HS-27A (cell line): ENCODE measurements at places on chromosomes 11 and 22.

DNA sequence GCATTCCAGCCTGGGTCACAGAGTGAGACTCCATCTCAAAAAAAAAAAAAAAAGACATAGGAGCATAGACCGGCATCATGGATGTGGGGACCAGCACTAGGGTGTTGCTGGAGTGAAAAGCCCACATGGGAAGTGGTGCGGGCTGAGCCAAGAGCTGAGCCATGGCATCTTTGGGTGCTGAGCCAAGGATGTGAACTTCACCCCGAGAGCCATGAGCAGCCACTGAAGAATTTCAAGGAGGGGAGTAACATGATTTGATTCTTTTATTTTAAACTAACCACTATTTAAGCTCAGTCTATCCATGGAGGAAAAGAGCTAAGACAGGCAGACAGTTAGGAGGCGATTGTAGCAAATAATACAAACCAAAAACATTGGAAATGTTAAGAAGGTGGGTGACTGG, 57.4 kb downstream of the AHNAK start:
- DNase-seq = peak; percentile 62

DNA sequence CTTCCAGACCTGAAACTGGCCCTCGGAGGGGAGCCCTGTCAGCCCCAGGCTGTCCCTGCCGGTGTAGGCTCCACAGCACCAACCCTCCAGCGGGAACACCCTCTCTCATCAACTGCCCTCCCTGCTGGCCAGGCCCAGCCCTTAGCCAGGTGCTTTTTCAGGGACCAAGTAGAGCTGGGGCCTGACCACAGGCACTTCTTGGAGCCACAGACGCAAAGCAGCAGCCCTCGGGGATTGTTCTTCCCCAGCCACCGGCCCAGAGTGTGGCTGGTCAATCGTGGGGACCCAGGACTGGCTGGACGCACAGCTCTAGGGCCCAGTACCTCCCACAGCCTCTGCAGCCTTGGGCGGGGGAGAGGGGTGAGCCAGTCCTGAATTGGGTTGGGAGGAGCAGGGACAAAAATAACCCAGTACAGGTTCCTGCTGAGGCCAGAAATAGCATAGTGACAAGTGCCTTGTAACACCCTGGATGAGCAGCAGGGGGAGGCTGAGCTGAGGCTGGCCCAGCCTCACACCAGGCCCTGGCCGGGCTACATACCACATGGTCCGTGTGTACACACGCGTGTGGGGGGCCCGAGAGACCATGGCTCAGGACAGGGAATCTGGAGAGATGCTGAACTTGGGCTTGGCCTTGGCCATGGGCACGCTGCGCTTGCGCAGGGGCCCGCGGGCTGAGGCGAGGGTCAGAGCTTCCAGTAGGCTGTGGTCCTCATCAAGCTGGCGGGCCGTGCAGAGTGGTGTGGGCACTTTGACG, 2.0 kb downstream of the KCNJ11 start:
- no peak for DNase-seq

DNA sequence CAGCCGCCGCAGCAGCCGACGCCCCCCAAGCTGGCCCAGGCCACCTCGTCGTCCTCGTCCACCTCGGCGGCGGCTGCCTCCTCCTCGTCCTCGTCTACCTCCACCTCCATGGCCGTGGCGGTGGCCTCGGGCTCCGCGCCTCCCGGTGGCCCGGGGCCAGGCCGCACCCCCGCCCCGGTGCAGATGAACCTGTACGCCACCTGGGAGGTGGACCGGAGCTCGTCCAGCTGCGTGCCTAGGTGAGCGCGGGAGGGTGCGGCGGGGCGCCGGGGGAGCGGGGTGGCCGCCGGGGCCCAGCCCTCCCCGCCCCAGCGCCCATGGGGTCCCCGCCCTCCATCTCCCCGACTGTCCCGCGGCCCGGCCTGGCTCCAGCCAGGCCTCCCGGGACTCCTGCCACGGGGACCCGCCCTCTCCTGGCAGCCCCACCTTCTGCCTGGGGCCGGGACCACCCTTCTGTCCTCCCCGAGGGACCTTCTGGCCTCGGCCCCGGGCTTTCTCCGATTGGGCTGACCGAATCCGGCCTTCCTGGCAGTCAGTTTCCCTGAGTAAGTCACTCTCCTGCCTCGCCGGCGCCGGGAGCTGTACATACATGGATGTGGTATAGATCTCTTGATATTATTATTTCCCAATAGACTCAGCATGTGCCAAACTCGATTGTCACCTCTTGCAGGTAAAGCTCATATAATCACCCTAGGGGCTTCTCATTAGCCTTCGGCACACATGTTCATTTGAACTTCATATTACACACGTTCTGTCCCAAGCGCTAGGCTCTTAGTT, 720 bp downstream of the PACS1 start:
- DNase-seq = no peak

DNA sequence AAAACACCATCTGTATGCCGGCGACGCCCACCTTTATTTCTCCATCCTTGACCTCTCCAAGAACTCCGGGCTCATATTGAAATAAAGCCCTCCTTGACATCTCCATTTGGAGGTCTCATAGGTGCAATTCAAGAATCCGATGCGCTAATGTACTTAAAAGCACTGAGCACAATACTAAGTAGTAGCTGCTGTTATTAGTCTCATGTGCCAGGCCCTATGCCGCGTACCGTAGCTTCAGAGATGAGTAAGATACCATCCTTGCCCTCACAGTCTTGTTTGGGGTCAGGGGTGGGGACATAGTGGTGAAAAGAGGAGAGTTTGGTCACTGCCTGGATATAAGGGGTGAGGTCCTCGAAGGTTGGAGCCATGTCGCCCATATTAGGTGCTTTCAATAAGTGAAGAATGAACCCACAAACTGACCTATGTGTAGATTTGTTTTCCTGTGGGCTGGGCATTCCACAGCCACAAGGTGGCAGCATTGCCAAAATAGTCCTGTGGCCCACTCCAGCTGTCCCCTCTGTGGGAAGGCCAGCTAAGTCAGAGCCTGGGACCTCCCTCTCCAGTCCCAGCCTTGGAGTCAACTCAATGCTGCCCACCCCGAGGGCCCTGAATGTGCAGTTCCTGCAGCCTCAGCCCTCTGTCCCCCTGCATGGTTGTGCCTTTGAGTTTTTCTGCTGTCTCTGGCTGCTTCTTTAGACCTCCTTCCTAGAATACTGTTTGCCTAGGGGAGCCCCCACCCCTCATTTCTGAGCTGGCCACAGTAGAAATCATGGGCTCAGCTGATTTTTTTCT, 6.5 kb downstream of the DCPS start:
- DNase-seq = no peak

GRCh38 chr11:11171854-11172253, 181.2 kb downstream of the CSNK2A3 start:
- DNase-seq = no peak

DNA sequence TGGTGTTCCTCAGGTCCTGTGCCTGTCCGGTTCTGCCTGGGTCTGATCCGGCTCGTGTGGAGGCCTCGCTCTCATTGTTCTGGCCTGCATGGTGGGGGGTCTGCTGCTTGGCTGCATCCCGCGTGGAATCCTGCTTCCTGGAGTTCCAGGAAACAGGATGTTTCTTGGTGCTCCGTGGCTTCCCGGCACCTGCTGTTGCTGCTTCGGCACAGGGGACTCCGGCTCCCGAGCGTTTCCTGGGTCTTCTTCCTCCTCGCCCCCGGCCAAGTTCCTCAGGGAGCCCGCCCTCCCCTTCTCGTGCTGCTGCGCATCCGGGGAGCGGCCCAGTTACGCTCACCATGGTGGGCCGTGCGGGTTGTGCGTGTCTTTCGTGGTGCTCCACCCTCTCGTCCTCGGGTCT, 29.9 kb downstream of the GLB1L2 start:
- DNase-seq = no peak

DNA sequence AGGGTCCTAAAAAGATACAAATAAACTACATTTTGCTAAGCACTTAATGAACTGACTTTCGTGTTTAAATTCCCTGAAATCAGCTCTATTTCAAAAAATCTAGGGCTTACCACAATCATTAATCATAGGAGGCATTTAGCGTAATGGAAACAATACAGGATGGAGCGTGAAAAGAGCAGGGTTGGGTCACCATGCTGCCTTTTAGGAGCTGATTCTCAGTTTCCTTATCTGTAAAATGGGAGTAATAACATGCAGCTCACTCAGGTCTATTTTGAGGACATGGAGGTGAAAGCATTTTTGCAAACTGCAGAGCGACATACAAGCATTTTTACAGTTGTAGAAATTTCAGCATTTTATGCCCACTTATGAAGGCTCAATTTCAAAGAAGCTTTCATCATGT, 407.0 kb downstream of the TENM4 start:
- DNase-seq = no peak

DNA sequence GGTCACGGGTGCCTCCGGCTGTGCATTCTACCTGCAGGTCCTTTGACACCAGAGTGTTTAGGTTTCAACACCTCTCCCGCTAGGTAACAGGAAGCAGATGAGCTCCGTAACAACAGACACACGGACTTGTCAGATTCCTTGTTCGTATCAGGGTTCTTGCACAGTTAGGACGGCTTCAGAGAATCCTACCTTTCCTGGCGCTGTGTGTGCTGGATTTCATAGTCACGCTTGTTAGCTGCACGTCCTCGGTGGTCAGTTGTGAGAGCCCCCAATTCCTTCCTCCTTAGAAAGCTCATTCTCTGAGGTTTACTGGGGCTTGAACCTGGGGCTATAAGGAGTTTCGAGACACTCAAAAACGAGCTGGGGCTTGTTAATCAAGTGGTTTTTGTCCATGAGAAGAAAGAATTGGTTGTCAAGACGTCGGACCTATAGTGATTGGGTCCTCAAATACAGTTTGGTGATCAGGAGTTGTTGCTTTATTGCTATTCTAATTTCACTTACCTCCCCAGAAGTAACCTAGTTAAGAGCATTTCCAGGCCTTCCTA, 664 bp downstream of the DDB2 start:
- DNase-seq = no peak

DNA sequence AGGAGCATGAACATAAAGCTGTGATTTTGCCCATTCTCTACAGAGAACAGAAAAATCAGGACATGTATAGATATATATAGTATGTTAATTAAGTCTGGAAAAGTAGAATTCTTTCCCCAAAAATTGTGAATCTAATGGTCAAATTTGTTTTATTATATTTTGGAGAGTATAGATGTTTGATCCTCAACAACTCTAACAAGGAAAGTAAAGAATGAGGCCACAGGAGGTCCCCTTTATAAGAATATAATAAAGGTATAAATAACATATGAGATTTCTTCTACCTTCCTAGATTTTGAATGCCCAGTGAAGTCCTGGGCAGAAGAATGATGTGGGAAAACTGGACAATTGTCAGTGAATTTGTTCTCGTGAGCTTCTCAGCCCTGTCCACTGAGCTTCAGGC, at the start of gene OR10A4:
TSS of gene OR10A4 (plus strand) at position 301 of the 400 bp plus-strand sequence. CDS start at position 324, 23 bp downstream.
- no peak for DNase-seq

DNA sequence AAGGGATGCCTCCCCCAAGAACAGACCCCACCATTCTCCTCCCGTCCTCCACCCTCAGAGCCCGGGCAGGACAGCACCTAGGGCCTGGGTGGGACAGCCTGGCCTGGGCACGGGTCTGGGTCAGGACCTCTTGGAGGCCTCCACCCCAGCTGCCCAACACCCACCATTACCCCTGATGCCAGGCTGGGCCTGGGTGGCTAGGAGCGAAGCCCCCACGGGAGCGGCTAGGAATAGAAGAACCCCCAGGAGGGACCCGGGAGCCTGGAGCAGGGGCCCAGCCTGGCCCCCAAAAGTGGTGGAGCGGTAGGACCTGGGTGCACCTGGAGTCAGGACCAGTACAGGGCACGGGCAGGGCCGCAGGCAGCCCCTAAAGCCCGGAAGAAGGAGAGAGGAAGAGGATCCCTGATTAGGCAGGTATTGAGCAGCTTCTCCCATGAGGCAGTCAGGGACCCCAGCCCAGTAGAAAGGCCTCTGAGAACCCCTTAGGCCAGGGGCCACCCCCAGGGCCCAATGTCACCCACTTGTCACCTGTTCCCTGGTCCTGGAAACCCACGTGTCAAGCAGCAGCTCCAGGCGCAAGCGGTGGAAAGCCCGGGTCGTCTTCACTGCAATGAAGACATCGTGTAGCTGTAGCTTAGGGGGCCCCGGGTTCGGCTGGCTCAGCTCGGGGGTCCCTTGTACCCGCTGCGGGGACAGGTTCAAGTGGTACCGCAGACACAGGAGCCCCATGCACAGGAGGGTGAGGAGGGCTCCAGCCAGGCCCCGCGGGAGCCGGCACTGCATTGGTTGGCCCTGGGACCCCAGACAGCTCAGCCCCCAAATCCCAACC, 575 bp downstream of the MFNG start:
- no peak for DNase-seq

GRCh38 chr11:9847636-9848035, 183.8 kb downstream of the SWAP70 start:
- DNase-seq = no peak

- DNase-seq = no peak
Observed at GRCh38 chr11:11923828-11924227, 82.1 kb downstream of the USP47 start.

DNA sequence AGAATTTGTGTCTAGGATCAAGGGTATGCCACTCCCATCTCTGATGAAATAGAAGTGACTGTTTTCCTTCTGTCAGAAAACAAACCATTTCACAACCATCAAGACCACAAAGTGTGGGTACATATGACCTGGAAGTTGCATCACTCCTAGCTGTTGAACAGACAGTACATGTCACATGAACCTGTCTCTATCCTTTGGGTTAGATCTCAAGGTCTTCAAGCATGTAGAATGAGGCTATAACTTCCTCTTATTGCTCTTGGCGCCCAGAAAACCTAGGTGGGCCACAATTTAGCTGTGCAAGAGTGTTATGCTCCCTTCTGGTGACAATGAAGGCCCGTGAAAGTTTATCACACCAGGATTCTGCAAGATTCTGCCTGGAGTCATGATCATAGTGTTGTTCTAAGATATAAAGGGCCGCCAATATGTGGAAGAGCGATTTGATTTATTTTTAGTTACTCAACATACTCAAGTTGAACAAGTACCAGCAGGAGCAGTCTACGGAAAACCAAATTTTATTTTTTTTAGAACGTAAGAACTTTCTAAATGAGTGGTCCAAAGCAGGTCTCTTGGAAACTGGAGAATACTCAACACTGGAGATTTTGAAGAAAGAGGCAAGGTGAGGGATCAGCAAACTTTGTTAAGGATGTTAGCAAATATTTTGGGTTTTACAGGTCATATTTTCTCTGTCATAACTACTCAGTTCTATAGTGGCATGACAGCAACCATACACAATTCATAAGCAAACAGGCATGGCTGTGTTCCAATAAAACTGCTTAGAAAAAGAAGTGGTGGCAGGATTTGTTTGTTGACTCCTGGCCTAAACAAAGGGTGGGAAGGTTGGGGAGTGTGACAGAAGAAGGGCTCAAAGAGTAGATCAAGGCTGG, 101.8 kb downstream of the USP35 start:
- DNase-seq = no peak

GRCh38 chr22:46972901-46973831, 210.7 kb downstream of the TBC1D22A start:
- DNase-seq = no peak

- DNase-seq = no peak
Observed at GRCh38 chr22:46430961-46431838, 95.7 kb downstream of the TRMU start.
